ENCODE measurements at places on chromosomes 1 and 21.

GRCh38 chr1:222234351-222234750 lies 313.6 kb downstream of the HHIPL2 start:
- DNase-seq: no peak

DNA sequence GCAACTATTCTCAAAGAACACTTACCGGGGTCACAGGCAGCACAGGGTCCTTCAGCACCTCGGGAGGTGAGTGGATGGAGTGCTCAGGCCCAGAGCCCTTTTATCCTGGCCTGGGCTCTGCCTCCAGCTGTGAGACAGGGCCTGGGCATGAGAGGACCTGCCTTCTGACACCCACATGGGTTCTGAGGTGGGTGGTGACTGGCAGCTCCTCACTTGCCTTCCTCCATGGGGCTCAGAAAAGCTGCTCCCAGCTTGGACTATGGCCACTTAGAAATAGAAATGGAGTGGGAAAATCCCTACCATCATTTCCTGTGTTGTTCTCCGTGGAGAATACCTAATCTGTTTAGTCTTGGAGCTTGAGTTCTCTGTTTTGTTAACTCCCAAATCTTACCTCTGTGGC lies at the start of gene LCE1C:
LCE1C (minus strand) TSS at position 76 of the 400 bp plus-strand sequence. CDS start 1,173 bp downstream, outside the sequence.
- DNase-seq: no peak

DNA sequence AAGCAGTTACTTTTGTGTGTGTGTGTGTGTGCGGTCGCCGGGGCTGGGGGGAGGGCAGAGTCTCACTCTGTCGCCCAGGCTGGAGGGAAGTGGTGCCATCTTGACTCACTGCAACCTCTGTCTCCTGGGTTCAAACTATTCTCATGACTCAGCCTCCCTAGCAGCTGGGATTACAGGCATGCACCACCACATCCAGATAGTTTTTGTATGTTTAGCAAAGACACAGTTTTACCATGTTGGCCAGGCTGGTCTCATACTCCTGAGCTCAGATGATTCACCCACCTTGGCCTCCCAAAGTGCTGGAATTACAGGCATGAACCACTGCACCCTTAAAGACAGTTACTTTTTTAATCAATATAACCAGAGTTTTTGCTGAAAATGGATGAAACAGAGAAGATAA lies 207.0 kb downstream of the PTPRC start:
- DNase-seq: peak; percentile 9

GRCh38 chr1:217388522-217389065 lies 242.3 kb downstream of the GPATCH2 start:
- DNase-seq: no peak

DNA sequence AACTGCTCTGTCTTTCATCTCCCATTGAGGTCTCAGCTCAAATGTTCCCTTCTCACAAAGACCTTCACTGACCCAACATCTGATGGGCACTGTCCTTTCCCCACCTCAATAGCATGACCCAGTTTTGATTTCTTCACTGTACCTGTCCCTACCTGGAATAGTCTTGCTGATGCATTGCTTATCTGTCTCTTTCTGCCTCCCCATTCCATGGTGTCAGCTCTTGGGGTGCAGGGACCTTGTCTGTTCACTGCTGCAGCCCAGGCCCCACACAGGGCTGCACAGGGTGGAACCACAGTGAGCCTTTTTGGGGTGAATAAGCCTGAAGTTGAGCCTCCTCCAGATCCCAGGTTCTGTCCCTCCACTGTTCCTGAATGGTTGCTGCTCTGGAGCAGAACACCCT lies 414.9 kb downstream of the PTPRU start:
- DNase-seq: no peak

DNA sequence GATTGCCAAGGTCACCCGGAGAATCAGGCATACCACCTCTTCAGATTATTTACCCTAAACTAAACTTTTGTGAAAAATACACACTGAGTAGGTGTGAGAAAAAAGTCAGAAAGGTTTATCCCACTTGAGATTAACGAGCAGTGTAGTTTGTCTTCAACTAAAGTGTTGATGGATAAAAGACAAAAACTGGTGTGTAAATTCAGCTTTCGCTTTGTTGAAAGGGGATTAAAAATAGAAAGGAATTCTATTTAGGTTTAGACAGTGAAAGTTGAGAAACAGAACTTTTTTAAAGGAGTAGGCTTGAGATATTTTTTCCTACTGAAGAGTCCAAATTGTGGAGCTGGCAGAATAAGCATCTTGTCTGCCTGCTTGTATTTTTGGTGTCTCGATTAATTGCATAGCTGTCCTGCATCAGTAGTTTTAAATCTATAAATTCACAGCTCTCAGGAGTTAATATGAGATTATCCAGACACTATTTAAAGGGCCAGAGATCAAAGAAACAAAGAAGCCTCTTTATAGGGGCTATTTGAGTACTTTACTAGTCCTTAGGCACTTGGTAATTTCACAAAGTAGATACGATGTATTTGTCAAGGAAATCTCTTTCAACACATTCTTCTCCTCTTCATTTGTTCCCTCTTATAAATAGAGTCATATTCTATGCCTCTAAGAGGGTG lies 46.7 kb upstream of the RABGAP1L start:
- no peak for DNase-seq

- DNase-seq: no peak
Measured at GRCh38 chr1:243406424-243406823, 150.6 kb downstream of the SDCCAG8 start.

GRCh38 chr1:208019257-208019656 lies 108.3 kb upstream of the CD34 start:
- DNase-seq: no peak

DNA sequence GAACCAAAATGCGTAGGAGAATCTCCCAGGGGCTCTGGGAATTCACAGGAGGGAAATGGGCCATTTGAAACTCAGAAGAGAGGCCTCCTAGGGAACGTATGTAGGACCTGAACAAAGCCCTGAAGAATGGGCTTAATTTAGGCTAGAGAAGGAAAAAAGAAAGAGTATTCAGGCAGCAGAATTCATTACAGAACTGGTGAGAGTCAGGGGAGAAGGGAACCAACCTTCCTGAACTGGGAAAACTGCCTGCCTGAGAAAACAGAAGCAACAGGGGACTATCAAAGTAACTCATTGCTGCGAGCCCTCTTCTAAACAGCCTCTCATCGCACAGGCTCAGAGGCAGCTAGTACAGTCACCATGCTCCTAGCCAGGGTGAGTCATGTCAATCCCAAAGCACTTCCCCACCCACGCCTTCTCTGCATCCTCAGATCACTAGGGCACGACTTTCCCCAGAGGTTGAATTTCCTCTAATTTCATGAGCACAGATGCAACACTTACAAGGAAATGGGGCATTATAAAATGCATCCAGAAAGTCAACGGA lies 98.1 kb downstream of the ADSS2 start:
- DNase-seq: peak; percentile 91

All from AG10803 (cell line).